ENCODE measurements at places on chromosomes 11 and 22.

GRCh38 chr11:6468712-6469495, 4.8 kb downstream of the TRIM3 start:
- DNase-seq = no peak

- DNase-seq = no peak
Measured at GRCh38 chr11:129141748-129142523, 50.2 kb downstream of the ARHGAP32 start.

DNA sequence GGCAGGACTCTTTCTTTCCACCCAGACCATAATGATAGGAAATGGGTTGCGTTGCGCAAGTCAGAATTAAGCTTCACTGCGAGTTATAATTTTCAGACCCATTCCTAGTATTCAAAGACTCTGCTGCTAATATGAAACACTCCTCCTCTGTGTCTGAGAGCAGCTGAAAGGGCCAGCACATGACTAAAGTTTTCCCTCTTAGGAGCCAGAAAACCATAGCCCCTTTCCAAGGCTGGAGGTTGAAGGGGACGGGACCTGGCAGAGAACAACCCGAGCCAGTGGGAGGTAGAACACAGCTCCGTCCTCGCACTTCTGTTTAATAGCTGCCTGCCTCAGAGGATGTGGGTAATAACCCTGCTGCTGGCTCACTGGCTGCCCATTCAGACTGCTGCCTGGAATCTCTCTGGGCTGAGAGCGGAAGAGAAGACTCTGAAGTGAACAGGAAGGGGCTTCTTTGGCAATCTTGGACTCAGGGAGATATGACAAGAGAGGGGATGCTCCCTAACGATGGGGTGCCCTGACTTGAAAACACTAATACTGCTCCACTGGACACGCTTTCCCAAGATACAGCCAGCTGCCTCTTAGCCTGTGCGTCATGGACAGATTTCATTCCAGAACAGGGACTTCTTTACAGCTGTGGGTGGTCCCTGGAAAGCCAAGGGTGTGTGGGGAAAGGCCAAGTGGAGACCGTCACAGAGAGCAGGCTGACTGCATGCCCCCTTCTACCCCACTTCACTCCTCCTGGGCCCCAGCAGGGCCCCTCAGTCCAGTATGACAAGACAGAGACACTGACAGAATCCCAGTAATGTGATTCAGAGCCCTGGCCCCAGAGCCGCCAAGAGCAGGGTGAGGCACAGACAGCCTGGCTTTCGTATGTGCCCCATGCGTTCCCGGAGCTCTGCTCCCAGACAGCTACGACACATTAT, 156.9 kb downstream of the FEZ1 start:
- DNase-seq = no peak

GRCh38 chr11:116776522-116776984, 3.8 kb upstream of the BUD13 start:
- DNase-seq = no peak

- DNase-seq = no peak
Measured at GRCh38 chr22:49705972-49706352, 121.7 kb downstream of the BRD1 start.

- DNase-seq = no peak
Measured at GRCh38 chr11:75301601-75302345, 49.7 kb downstream of the ARRB1 start.

DNA sequence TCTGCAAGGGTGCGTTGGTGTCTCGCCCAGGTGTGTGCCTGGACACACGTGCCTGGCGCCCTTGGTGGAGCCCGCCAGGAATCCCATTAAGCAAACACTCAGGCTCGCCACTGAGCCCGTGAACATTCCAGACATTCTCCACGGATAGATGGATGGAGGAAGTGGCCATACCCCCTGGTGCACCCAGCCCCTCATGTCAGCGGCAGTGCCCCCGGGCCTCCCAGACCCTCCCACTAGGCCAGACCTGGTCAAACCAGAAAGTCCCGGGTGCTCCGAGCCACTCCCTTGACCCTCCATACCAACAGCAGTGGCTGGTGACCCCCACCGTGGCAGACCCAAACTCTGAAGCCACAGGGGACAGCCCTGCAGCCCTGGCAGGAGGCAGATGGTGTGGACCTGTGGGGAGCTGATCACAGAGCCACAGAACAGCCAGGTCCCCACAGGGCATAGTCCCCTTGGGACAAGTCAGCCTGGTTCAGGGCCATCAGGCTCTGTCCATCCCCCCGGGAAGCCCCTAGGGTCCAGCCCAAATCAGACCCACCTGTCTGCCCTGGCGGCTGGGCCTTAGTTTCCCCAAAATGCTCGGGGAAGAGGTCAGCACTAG, 1.9 kb downstream of the EPS8L2 start:
- no peak for DNase-seq
